ENCODE measurements at places on chromosomes 12 and 14.

- DNase-seq = no peak
These were observed 17.4 kb downstream of the COL2A1 start for GRCh38 chr12:47986832-47987231.

DNA sequence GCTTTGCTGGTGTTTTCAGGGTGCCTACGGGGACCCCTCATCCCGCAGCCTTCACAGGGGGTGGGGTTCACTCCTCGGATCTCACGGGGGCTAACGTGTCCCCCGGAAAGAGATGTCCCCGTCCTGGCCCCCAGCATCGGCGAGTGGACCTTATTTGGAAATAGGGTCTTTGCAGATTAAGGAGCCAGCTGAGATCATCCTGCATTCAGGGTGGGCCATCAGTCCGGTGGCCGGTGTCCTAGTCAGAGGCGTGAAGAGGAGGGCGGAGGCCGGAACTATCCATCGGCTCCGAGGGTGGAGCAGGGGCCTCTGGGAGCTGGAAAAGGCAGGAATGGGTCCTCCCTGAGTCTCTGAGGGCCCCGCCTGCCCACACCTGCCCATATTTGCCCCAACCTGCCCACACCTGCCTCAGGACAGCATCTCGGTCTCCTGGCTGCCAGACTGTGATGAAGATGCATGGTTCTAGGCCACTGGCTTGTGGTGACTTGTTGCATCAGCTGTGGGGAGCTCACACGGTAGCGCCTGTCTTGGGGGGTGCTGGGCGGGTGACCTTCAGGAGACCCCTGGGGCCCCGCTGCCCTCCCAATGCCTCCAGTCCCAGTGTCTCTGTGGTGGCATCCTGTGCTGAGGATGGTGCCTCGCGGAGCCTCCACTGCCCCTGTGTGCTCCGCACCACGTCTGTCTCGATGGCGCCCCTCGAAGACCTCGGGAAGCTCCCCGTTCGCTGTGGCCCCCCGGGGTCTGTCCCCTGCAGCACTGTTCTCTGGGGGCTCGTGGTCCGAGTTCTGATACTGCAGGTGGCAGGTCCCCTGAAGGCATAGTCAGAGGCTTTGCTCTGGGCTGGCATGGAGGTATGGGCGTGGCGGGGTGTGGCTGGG, 14.7 kb downstream of the NOC4L start:
- no peak for DNase-seq

DNA sequence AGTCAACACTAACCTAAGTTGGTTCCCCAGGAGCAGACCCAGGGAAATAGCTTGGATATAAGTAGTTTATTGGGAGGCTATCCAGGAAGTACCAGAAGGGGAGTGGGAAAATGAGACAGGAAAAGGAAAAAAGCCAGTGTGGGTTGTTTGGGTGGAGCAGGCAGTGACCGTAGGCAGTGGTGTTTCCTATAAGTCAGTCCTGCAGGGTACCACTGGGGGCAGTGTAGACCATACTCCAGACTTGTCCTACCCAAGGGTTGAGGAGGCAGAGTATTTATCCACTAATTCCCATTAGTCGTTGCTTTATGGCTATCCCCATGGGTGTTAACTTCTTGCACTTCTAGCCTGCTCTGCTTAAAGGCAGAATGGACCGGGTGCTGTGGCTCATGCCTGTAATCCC, 6.4 kb upstream of the CCDC60 start:
- no peak for DNase-seq

GRCh38 chr14:101177301-101177971, 273.9 kb upstream of the RTL1 start:
- no peak for DNase-seq

- no peak for DNase-seq
These were observed 457.4 kb upstream of the DCN start for GRCh38 chr12:91640021-91640420.

GRCh38 chr12:26231921-26232320, 36.5 kb downstream of the SSPN start:
- DNase-seq = no peak

GRCh38 chr12:57231276-57232021, 1.9 kb downstream of the SHMT2 start:
- no peak for DNase-seq

DNA sequence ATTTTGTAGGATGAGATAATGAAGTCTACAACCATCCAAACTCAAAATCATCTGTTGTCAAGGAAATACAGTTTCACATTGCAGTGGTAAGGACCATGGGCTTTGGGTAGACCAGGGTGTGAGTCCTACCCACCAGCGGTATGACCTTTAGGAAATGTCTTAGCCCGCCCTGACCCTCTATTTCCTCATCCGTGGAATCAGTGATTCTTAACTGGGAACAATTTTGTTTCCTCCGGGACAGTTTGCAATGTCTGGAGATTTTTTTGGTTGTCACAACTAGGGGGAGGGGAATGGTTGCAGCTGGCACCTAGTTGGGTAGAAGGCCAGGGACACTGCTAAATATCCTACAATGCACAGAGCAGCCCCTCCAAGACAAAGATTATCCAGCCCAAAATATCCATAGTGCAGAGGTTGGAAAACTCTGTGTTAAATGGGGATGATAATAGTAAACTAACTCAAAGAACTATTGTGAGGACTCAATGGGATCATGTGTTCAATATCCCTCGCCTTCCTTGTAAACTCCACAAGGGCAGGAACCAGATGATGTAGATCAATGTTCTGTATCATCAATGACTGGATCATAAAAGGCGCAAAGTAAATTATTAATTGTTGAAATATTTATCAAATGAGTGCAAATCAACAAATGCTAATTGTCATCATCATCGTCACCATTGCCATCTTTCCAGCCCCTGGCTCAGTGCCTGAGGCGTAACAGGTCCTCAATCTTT, 15.7 kb upstream of the IFT81 start:
- no peak for DNase-seq

- DNase-seq = no peak
These were observed 76.1 kb downstream of the LRIG3 start for GRCh38 chr12:58844161-58844560.

Measured in stimulated activated CD8-positive, alpha-beta memory T cell treated with anti-CD3 and anti-CD28 coated beads, Interleukin-15, amount 100 ng/mL, for 4 hours (primary cell).